EH (cell line): ENCODE measurements at places on chromosomes 5 and 9.

GRCh38 chr5:83374547-83374946 is 97.0 kb upstream of the VCAN start:
- DNase-seq, result peak; percentile 8

DNA sequence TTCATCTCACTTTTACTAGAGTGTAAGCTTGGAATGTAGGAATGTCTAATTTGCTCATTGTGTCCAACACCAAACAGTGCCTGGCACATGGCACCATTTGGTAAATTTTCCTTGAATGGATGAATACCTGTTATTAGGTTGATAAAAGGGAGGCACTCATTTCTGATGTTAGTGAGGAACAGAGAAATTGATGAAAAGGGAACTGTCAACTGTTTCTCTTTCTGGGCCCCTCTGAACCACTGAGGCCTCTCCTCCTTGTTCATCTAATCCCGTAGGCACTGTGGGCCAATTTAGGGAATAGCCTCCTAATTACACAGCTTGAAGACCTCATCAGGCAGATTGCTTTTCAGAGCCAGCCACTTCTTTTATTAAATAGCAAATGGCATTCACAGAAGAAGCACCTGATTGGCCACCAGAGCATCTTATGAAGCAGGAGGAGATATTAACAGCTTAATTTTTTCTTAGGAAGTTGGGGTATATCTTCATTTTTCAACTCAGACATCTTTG is 22.6 kb downstream of the MRRF start:
- no peak for DNase-seq

DNA sequence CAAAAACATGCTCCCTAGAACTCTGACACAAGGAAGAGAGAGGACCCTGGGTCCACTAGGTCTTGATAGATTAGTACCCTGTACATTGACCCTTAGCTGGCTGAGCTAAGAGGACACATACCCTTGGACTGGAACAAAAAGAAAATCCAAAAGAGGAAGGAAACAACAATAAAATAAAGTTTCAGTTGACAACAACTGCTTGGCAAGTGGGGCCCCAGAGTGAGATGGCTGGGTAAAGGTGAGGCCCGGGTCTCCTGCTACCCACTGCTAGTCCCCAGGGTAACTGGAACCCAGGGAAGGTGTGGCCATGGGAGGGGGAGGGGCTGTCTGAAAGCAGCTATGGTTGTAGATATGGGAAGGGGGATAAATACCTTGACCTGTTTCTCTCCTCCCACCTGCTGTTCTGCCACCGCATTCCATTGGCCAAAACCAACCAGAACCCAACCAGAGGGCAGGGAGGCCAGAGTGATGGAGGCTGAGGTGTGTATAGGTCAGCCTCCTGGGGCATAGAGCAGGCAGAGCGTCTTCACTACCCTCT is 11.7 kb downstream of the TAL2 start:
- DNase-seq, result no peak

DNA sequence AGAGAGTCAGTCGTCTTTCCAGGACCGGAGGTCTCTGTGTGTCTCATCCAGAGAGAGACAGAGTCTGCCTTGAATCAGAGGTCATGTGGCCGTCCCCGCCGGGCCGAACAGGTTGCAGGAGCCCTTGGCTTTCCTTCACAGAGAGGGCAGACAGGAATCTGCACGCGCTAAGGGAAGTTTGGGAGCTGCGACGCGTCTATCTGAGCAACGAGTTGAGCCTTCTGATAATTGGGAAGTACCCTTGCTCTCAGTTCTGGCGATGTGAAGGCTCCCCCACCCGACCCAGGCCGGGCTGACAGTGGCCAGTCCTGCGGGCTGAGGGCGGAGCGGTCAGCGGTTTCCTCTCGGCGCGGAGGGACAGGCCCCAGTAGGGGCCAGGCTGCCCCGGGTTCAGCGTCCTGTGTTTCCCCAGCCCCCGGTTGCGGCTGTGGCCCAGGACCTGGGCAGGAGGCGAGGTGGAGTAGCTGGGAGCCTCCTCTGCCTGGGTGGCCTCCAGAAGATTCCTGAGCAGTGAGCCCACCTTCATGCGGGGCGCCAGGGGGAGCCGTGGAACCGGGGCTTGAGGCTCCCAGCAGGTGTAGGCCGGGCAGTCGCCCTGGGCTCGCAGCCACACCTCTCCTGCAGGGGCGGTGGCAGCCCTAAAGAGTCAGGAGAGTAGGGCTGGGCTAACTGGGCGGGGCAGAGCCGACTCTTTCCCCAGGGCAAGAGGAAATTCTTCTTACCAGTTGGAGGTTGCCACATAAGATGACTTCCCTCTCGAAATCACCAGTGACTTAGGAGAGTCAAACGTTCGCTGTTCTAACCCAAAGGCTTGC is 13.9 kb downstream of the NR2F1 start:
- no peak for DNase-seq

- no peak for DNase-seq
These were observed 79.6 kb upstream of the CDK20 start for GRCh38 chr9:88053856-88054501.

GRCh38 chr5:147085409-147085808 is 149.4 kb upstream of the STK32A start:
- DNase-seq, result no peak
